ENCODE measurements at places on chromosomes 1 and 21.

GRCh38 chr1:223835754-223836153 is 10.0 kb downstream of the TP53BP2 start:
- DNase-seq, result peak; percentile 28

GRCh38 chr1:181647314-181648035 is 164.2 kb downstream of the CACNA1E start:
- DNase-seq, result no peak

DNA sequence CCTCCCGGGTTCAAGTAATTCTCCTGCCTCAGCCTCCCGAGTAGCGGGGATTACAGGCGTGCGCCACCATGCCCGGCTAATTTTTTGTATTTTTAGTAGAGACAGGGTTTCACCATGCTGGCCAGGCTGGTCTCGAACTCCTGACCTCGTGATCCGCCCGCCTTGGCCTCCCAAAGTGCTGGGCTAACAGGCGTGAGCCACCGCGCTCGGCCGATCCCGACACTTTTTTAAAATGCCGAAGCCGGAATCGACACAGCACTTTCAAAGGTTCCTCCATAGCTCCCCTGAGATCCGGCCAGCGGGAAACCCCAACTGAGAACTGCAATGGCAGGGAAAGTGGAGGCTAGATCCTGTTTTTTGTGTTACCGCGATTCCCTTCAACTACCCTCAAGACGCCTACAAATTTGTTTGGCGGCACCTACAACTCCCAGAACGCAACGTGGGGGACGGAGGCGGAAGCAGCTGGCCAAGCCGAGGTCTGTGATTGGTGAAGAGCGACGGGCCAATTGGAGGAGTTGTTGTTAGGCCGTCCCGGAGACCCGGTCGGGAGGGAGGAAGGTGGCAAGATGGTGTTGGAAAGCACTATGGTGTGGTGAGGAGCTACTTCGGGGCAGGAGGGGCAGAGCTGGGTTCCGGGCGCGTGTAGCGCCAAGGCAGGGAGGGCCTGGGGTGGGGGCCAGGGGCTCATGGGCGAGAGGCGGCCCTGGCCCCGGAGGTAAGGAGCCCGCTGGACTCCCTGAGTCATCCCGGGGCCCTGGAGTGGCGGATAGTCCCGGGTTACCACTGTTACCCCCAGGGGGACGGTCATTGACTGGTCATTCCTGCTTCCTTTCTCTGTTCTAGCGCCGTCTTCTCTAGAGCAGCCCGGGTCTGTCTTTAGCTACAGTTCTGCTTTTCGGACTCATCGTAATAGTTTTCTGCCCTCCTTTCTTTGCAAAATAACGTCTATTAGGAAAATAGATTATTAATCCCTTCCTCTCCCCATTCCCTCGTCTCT is at the start of gene PSMD4:
Gene PSMD4 (plus strand): TSS at position 518 of the 997 bp plus-strand sequence. CDS start 49 bp downstream, at position 567.
- peak; percentile 98 for DNase-seq

DNA sequence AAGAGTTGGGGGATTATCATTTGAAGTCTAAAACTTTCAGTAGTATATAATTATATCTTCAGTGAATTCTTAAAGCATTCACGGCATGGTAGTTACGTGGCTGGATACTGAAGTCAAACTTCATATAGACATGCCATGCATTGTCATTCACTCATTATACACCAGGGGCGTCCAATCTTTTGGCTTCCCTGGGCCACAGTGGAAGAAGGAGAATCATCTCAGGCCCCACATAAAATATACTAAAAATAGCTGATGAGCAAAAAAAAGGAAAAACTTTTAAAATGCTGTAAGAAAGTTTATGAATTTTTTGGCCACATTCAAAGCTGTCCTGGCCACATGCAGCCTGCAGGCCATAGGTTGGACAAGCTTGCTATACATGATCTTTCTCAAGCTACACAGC is 43.8 kb downstream of the DENND1B start:
- no peak for DNase-seq

- DNase-seq, result no peak
These were observed 75.8 kb upstream of the BCAR3 start for GRCh38 chr1:93757256-93758036.

- peak; percentile 47 for DNase-seq
These were observed 8.7 kb upstream of the CADM3 start for GRCh38 chr1:159162516-159163265.

GRCh38 chr1:181095260-181095659 is 6.8 kb downstream of the IER5 start:
- no peak for DNase-seq

DNA sequence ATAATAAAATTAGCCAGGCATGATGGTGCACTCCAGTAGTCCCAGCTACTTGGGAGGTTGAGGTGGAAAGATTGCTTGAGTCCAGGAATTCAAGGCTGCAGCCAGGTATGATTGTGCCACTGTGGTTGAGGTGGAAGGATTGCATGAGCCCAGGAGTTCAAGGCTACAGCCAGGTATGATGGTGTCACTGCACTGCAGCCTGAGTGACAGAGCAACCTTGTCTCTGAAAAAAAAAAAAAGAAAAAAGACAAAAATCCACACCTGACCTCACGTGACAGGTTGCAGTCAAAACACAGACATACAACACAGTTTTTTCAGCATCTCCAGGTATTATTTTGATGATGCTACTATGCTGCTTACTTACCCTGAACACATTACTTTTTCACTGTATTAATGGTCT is 4.3 kb upstream of the AK2 start:
- no peak for DNase-seq

DNA sequence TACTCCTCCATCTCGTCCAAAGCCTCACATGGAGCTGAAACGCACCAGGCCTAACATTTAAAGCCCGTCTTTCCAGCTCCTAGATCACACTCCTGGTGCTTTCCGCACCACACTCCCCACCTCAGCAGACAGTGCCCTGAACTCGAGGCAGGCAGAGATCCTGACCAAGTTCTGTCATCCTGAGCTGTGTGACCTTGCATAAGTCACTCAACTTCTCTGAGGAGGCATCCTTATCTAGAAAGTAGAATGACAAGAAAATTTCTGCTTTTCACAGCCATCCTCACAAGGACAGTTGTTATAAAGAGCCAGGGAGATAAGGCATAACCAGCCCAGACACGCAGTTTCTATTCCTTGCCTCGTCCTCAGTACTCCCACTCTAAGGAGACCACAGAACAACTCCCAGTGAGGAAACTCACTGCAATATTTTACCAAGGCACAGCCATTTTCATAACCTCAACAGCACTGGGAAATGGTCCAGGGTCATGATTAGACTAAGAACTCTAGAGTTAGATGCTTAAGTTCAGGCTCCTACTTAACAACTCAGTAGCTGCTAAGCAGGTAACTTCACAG is 3.1 kb downstream of the LRP8 start:
- no peak for DNase-seq

- DNase-seq, result no peak
These were observed 179.4 kb downstream of the LYPLAL1 start for GRCh38 chr1:219352961-219353651.

DNA sequence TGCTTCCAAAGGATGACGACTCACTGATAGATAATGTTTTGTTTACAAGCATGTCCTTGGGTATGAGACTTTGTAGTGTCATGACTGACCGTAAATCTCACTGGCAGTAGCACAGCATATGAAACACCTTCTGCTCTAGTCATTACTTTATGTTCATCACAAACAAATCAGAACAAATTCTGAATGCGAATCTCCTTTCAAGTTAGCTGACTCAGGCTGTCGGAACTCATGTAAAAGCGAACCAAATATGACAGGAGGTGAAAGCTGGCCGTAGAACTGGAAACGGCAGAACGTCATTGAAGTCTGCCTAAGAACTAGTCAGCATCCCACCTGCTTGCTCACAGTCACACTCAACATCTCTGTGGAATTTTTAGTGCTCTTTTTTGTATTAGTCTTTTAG is 143.9 kb downstream of the RGS7 start:
- DNase-seq, result no peak

GRCh38 chr21:31455506-31455905 is 111.4 kb upstream of the TIAM1 start:
- DNase-seq, result no peak

- DNase-seq, result no peak
These were observed 291.8 kb downstream of the NFIA start for GRCh38 chr1:61374156-61374555.

DNA sequence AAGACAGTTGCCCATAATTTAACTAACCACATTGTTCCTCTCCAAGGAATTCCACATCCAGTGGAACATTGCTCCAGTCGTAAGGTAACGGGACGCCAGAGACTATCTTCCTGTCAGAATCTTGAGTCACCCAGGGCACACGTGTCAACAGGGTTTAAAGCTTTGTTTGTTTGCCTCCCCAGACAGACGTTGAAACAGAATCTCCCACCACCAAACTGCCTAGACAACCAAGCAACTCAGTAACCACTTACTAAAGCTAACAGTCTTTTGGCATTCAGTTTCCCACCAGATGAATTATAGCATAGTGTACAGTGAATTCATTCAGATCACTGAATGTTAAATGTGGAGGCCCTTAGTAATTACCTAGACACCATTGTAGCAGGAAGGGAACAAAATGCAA is 439.5 kb downstream of the PLPP3 start:
- no peak for DNase-seq

- DNase-seq, result no peak
These were observed 235.4 kb downstream of the CENPF start for GRCh38 chr1:214838351-214838750.

DNA sequence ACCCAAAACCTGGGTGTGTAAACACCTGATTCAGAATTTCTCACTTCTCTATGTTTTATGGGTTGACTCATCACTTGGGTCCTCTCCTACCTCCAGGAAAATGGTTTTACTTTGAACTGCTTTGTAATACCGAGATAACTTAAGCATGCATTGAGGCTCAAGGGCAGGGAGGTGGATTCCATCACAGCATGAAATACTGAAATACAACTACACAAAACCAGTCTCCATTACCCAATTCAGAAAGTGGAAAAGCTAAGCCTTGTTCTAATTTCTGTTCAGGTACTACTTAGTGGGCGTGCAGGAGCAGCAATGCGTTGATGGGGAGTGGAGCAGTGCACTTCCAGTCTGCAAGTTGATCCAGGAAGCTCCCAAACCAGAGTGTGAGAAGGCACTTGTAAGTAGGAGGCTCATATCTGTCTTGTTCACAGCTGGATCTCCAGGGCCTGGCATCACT is 6.1 kb upstream of the C4BPA start:
- no peak for DNase-seq

- no peak for DNase-seq
These were observed 18.3 kb downstream of the SUSD4 start for GRCh38 chr1:223345720-223346119.

DNA sequence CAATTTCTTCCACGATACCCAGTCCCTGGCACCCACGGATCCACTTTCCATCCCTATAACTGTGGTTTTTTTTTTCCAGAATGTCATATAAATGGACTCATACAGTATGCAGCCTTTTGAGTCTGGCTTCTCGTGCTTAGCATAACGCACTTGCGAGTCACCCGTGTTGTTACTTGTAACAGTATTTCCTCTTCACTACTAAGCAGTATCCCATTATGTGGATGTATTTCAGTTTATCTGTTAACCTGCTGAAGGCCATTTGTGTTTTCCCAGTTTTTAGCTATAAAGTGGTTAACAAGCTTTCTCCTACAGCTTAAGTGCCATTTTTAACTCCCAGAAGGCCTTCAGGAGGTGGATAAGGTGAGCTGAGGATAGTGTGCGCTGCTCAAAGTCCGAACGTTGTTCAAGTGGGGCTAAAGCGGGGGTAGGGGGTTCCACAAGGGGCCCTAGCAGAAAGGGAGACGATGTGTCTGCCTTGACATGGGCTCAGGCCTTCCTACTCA is 829 bp downstream of the ADAR start:
- DNase-seq, result peak; percentile 34

- DNase-seq, result peak; percentile 5
These were observed 120.7 kb upstream of the KRTAP19-8 start for GRCh38 chr21:31158789-31159581.

GRCh38 chr21:20720623-20721022 is 277.6 kb upstream of the NCAM2 start:
- DNase-seq, result no peak

GRCh38 chr1:2789986-2790581 is 11.4 kb downstream of the TTC34 start:
- no peak for DNase-seq

GRCh38 chr1:93079685-93080141 is 630 bp downstream of the MTF2 start:
- DNase-seq, result no peak

GRCh38 chr1:162882248-162882674 is 21.3 kb upstream of the CCDC190 start:
- DNase-seq, result no peak

- no peak for DNase-seq
These were observed 188.3 kb upstream of the EDN2 start for GRCh38 chr1:41672641-41673361.

DNA sequence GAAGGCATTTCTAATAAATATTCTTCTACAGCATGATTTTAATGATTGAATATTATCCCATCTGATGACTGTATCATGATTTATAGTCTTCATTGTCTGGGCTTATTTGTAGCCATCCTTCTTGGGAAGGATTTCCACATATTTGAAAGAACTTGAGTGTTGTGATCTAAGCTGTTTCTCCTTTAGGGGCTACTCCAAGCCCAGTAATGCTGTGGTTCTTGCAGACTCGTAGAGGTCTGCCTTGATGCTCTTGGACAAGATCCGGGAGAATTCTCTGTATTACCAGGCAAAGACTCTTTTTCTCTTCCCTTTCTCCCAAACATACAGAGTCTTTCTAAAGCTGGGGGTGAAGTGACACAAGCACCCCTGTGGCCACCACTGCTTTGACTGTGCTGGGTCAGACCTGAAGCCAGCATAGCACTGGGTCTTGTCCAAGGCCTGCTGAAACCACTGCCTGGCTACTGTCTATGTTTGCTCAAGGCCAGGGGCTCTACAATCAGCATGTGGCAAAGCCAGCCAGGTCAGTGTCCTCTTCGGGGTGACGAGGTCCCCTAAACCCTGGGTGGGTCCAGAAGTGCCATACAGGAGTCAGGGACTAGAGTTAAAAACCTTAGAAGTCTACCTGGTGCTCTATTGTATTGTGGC is 107.4 kb downstream of the GIPC2 start:
- no peak for DNase-seq

- no peak for DNase-seq
These were observed 26.3 kb downstream of the PRMT2 start for GRCh38 chr21:46661642-46662366.

- DNase-seq, result no peak
These were observed 514.0 kb upstream of the ADAMTS5 start for GRCh38 chr21:27480841-27481261.

GRCh38 chr1:114756009-114756892 is 1.5 kb downstream of the CSDE1 start:
- no peak for DNase-seq

DNA sequence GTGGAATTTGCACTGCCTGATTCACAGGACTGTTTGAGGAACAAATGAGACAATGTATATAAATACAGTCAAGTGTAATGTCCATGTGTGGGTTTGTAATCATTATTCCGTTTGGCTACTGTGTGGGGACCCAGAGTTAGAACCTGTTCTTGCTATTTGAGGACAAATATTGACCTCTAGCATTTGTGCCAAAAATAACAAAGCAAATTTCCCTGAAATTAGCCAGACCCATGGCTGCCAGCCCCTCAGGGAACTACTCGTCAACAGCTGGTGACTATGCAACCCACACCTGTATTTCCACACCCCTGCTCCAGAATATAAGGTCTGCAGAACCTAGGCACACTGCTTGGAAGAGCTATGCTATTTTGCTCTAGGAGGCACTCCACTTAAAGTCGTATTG is 70.7 kb downstream of the KCNJ6 start:
- no peak for DNase-seq

All from KBM-7 (cell line).